ENCODE measurements at places on chromosomes 4 and X. TPM values are rescaled to one million over a fixed set of nuclear protein-coding genes. Genes with fewer than 3 reads are reported as not detected.
A peak's percentile ranks its signal among the peaks of the same experiment; 100 is the strongest.

DNA sequence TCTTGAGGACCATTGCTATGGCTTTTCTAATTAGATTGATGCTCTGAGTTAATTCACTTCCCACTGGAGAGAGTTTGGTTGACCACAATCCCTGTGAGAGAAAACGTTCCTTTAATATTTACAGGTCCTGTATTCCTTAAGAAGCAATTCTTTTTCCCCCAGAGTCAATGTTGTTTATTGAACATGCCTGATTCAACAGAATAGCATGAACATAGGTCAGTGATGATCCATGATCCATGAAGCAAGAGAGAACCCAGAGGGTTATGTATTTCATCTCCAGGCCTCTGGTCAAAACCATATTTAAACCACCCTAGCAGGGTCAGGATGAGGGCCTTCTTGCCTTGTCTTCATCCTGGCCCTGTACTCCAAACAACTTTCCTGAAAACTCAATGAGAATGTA lies 39.4 kb upstream of the EFHC2 start:
- DNase-seq = no peak
- H3K27me3 ChIP-seq = no peaks in the 10 kb centered on the region
- H3K4me1 ChIP-seq = no peaks in the 10 kb centered on the region
- no peak overlapping the region for H3K27ac ChIP-seq
- H3K4me3 ChIP-seq = no peak overlapping the region

- no peak for DNase-seq
- peak overlapping the region; percentile 62 for H3K27ac ChIP-seq
- H3K4me1 ChIP-seq = peaks cover 13% of the 10 kb centered on the region
- peaks cover 36% of the 10 kb centered on the region for H3K36me3 ChIP-seq
Observed at GRCh38 chr4:103050736-103051436, 25.7 kb downstream of the SLC9B2 start.

- H3K27me3 ChIP-seq = peaks cover 1% of the 10 kb centered on the region
- no peak overlapping the region for H3K27ac ChIP-seq
- no peak overlapping the region for H3K4me3 ChIP-seq
- no peaks in the 10 kb centered on the region for H3K36me3 ChIP-seq
- no peak for DNase-seq
- H3K4me1 ChIP-seq = no peaks in the 10 kb centered on the region
Observed at GRCh38 chr4:149741186-149741831, 74.3 kb downstream of the IQCM start.

DNA sequence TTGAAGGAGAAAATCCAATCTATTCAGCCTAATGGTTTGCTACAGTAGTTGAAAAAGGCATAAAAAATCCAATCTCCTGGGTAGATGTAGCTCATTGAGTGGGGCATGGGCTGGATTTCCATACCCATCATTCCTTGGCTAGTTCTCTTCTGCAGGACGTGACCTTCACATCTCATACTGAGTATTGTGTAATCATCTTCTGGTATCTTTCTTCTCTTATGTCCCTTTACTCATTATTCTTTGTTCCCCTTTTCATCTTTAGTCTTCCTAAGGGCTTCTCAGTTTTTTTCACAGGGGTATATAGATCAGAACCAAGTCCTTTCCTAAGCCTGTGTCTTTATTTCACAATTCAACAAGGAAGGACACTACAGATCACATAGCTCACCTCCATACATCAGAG lies 727.6 kb upstream of the MAGEB2 start:
- H3K4me1 ChIP-seq = no peaks in the 10 kb centered on the region
- no peak overlapping the region for H3K4me3 ChIP-seq
- no peak overlapping the region for H3K27ac ChIP-seq
- H3K36me3 ChIP-seq = no peaks in the 10 kb centered on the region

- H3K27me3 ChIP-seq = no peaks in the 10 kb centered on the region
- H3K4me1 ChIP-seq = no peaks in the 10 kb centered on the region
- no peak for DNase-seq
- H3K36me3 ChIP-seq = no peaks in the 10 kb centered on the region
- no peak overlapping the region for H3K4me3 ChIP-seq
- no peak overlapping the region for H3K27ac ChIP-seq
Observed at GRCh38 chr4:92031825-92032224, 271.9 kb upstream of the GRID2 start.

GRCh38 chr4:41410049-41410448 lies 127.9 kb upstream of the LIMCH1 start:
- H3K36me3 ChIP-seq = no peaks in the 10 kb centered on the region
- no peaks in the 10 kb centered on the region for H3K4me1 ChIP-seq
- no peak for DNase-seq
- no peak overlapping the region for H3K4me3 ChIP-seq
- no peak overlapping the region for H3K27ac ChIP-seq

DNA sequence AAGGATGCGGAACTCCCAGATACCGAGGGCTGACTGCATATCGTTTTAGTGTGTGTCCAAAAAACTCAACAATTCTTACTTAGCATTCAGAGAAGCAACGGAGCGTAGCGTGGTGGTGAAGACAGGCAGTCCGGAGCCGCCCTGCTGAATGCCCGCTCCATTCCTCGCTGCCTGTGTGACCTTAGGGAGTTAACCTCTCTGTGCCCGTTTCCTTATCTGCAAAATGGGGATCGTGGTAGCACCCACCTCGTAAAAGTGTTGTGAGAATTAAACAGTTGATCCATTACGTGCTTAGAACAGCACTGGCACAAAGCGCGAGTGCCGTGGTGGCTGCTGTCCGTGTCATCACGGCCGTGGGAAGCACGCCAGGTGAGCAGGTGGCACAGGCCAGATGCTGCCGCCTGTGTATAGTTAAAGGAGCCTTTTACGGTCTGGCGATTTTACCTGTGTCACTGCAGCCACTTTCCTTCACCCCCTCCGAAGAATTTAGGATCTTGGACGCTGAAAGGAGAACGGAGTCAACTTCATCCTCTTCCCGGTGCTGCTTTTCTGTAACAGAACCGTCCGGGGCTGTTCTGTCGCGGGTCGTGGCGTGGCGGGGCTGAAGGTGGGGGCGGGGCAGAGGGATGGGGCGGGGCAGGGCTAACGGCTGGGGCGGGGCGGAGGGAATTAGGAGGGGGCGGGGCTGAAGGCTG lies 885 bp downstream of the CCDC110 start:
- no peak overlapping the region for H3K27ac ChIP-seq
- H3K4me3 ChIP-seq = peak overlapping the region; percentile 70
- peaks cover 16% of the 10 kb centered on the region for H3K27me3 ChIP-seq
- H3K4me1 ChIP-seq = peaks cover 6% of the 10 kb centered on the region
- peak; percentile 47 for DNase-seq

- H3K36me3 ChIP-seq = no peaks in the 10 kb centered on the region
- no peak overlapping the region for H3K4me3 ChIP-seq
- no peak overlapping the region for H3K27ac ChIP-seq
Observed at GRCh38 chr4:46886711-46887110, 22.3 kb downstream of the COX7B2 start.

The MSMO1 gene
- total RNA-seq = 43.2 TPM

The USP17L15 gene
- not detected for total RNA-seq
